Liver (tissue), 10 donors: ENCODE measurements at places on chromosomes 1 and 21. TPM values are rescaled to one million over a fixed set of nuclear protein-coding genes. Genes with fewer than 3 reads are reported as not detected.

Gene C1orf94
- polyA plus RNA-seq = not detected

Gene USP48
- 15.8 TPM for polyA plus RNA-seq

Gene MRPL20
- polyA plus RNA-seq = 170 TPM

Gene VCAM1
- polyA plus RNA-seq = 16.8 TPM

Gene HCN3
- 1.0 TPM for polyA plus RNA-seq

Gene NPHS2
- not detected for polyA plus RNA-seq

Gene ZNF648
- 0.02 TPM for polyA plus RNA-seq

Gene S100A12
- polyA plus RNA-seq = 3.3 TPM

Gene TFF3
- polyA plus RNA-seq = 2.5 TPM

Gene KCTD3
- 23.4 TPM for polyA plus RNA-seq

Gene RNU1-2
- 16.7 TPM for polyA plus RNA-seq

Gene FAM72A
- polyA plus RNA-seq = 0.36 TPM

Gene OR2G6
- polyA plus RNA-seq = not detected

Gene CFHR5
- polyA plus RNA-seq = 18.0 TPM

Gene FAM72D
- 0.18 TPM for polyA plus RNA-seq

Gene PLEKHG5
- polyA plus RNA-seq = 0.28 TPM

Gene DNM3
- 0.82 TPM for polyA plus RNA-seq

Gene PLD5
- not detected for polyA plus RNA-seq

Gene FBXO44
- polyA plus RNA-seq = 7.1 TPM

Gene CTTNBP2NL
- 1.7 TPM for polyA plus RNA-seq

Gene FMO2
- 1.4 TPM for polyA plus RNA-seq

Gene NCAM2
- 0.06 TPM for polyA plus RNA-seq

Gene DIRAS3
- polyA plus RNA-seq = 2.3 TPM

Gene LRRN2
- 0.13 TPM for polyA plus RNA-seq

Gene CYP4A11
- polyA plus RNA-seq = 309 TPM

Gene DTL
- 0.33 TPM for polyA plus RNA-seq

Gene FCAMR
- polyA plus RNA-seq = 0.23 TPM

Gene LGR6
- 0.63 TPM for polyA plus RNA-seq

Gene DNAH14
- polyA plus RNA-seq = 2.7 TPM

Gene SYPL2
- 3.0 TPM for polyA plus RNA-seq

Gene SLC6A9
- polyA plus RNA-seq = 6.1 TPM

Gene BCAR3
- polyA plus RNA-seq = 7.4 TPM

Gene IFNGR2
- polyA plus RNA-seq = 23.0 TPM

Gene PGM1
- polyA plus RNA-seq = 117 TPM

Gene HIVEP3
- 1.4 TPM for polyA plus RNA-seq

Gene TEDDM1
- polyA plus RNA-seq = 0.08 TPM

Gene THEM5
- not detected for polyA plus RNA-seq

Gene OR2T33
- polyA plus RNA-seq = not detected

Gene PTPN7
- 0.75 TPM for polyA plus RNA-seq

Gene LCE1D
- not detected for polyA plus RNA-seq

Gene KRTAP21-2
- polyA plus RNA-seq = not detected

Gene KIAA0040
- 5.8 TPM for polyA plus RNA-seq

Gene GNPAT
- 14.7 TPM for polyA plus RNA-seq

Gene TACSTD2
- polyA plus RNA-seq = 1.5 TPM

Gene LCE2C
- polyA plus RNA-seq = not detected

Gene PCP4L1
- 1.1 TPM for polyA plus RNA-seq

Gene NHLH1
- polyA plus RNA-seq = not detected

Gene CTSS
- polyA plus RNA-seq = 45.1 TPM

Gene SHC1
- 62.8 TPM for polyA plus RNA-seq

Gene PRAMEF20
- polyA plus RNA-seq = not detected

Gene TSPEAR
- 0.14 TPM for polyA plus RNA-seq

Gene ATP1A2
- 0.21 TPM for polyA plus RNA-seq

Gene PRKAA2
- polyA plus RNA-seq = 0.33 TPM

Gene RIPPLY3
- 0.21 TPM for polyA plus RNA-seq

Gene JUN
- 15.0 TPM for polyA plus RNA-seq

Gene CHRM3
- 0.31 TPM for polyA plus RNA-seq

Gene ITLN2
- polyA plus RNA-seq = 0.12 TPM

Gene MRAP
- polyA plus RNA-seq = not detected

Gene SPRR1A
- not detected for polyA plus RNA-seq
